Iris pigment epithelial cell (primary cell): ENCODE measurements at places on chromosomes 13 and 19.
A peak's percentile ranks its signal among the peaks of the same experiment; 100 is the strongest.

GRCh38 chr13:74040200-74040599 is 94.0 kb downstream of the KLF12 start:
- DNase-seq, result peak; percentile 31

GRCh38 chr13:109468123-109468522 is 318.3 kb downstream of the IRS2 start:
- DNase-seq, result no peak

GRCh38 chr19:18469069-18469846 is 31.3 kb upstream of the ISYNA1 start:
- DNase-seq, result peak; percentile 61

GRCh38 chr13:93758575-93758974 is 532.0 kb downstream of the GPC6 start:
- DNase-seq, result peak; percentile 51

DNA sequence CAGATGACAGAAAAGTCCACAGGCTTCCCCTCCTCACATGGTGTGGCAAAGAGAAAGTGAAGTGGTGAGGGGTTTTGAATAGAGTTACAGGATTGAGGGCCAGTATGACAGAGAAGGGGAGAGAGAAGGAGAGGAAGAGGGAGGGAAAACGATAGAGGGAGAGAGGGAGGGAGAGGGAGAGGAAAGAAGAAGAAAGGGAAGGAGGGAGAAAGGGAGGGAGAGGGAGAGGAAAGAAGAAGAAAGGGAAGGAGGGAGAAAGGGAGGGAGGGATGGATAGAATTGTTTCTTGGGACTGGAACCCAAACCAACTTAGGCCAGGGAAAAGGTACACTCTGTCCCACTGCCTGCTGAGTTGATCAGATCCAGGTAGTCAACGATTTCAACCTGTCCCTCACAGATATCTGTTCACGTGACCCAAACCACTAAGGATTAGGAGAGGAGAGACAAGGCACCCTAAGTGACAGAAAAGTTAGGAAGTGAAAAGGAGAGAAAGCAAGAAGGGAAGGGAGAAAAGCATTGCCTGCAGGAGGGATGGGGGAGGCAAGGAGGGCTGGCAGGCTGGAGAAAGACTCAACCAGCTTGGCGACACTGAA is 8.1 kb upstream of the IGFL3 start:
- no peak for DNase-seq

DNA sequence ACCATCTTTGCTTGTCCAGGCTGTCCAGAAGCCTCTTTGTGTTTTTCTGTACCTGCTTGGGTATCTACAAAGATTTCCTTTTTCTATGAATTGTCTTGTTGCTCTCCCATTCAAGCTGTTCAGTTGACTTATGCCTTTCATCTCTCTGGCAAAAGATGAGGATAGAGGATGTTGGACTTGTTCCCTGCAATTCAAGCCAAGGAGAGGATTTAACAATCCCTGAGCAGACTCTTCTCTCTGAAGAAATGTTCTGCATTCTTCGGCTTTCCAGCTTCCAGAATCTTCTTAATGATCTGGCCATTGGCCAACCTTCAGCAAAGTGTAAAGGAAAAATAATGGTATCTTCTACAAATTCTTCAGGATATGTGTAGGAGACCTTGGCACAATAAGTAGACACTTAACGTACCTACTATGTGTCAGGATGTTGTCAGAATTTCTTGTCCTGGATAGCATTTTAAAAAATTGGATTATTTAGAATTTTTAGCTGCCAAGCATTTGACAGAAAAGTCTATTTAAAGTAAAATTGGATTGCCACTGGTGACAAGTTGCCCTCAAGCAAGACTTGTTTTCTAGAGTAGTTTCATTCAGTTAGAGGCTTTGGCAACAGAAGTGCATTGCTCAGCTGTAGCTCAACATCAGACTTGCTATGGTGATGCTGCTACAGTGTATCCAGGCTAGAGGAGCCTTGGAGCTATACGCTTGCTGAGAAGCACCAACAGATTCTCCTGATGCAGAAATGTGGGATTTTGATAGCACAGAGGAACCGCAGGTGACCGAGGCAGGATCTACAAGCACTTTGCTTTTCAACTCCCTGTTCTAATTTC is 455.7 kb downstream of the SUCLA2 start:
- no peak for DNase-seq

- no peak for DNase-seq
These were observed 53.0 kb upstream of the CSNK1A1L start for GRCh38 chr13:37158481-37158880.

GRCh38 chr13:103009051-103009840 is 57.0 kb downstream of the SLC10A2 start:
- DNase-seq, result peak; percentile 60

- DNase-seq, result no peak
These were observed 103.9 kb downstream of the LMO7 start for GRCh38 chr13:75740031-75740430.

DNA sequence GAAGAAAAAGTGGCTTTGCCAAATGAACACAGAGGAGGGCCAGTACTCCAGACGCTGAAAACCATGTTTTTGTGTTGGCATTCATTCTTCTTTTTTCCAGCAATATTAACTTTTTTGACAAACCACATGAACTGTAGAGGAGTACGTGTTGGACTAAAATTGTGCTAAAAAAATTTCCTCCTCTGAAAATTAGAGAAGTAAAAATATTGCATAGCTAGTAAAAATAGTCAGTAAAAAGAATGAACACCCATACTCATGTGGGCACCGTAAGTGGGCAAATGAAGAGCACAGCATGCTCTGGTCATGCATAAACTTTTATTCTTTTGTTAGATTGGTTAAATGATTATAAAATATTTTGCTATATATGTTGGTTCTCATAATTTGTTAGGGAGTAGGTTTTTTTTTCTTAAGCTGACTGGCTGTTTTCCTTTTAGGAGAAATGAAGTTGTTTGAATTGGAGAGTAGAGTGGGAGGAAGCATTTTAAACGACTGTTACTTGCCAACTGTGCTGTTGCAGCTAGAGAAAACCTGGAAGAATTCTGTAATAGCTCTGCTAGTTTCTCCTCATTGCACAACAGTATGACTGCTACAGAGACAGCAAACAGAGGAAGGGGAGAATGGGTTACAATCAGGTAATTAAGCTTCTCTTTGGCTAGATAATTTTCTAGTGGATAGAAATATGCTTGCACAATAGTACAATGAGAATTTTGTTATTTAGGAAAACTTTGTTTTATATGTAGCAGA is 222.4 kb downstream of the KCTD12 start:
- peak; percentile 70 for DNase-seq

- DNase-seq, result no peak
These were observed 11.3 kb upstream of the ZBTB7A start for GRCh38 chr19:4077800-4078684.

DNA sequence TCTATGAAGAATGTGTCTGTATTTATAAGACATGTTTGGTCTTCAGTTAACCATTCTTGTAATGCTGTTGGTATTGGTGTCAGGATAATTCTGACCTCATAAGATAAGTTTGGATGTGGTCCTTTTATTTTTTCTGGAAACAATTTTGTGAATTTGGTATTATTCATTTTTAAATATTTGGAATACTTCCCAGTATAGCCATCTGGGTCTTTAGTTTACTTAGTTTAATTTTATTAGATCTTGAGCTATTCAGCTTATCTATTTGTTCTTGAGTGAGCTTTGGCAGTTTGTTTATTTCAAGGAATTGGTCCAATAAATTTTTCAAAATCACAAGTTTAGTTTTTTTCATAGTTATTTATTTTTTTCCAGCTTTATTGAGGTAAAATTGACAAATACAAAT is 335.4 kb upstream of the PCDH20 start:
- no peak for DNase-seq

GRCh38 chr19:57302727-57303401 is 17.4 kb upstream of the ZNF543 start:
- no peak for DNase-seq

DNA sequence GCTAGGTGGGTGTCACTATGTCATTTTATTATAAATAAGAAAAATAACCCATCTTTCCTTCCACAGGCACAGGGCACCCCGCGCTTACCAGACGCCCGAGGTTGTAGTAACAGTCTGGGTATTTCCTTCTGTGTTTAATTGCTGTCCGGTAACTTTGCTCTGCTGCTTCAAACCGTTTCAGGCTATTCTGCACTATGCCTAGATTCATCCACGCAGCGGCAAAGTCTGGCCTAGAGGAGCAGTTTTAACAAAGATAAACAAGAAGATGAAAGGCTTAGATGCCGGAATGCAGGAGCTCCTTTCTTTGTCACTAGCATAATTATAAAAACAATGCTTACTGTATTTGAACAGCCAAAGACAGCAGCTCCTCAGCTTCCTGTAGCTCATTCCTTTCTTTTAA is 36.9 kb upstream of the GGACT start:
- DNase-seq, result peak; percentile 34

DNA sequence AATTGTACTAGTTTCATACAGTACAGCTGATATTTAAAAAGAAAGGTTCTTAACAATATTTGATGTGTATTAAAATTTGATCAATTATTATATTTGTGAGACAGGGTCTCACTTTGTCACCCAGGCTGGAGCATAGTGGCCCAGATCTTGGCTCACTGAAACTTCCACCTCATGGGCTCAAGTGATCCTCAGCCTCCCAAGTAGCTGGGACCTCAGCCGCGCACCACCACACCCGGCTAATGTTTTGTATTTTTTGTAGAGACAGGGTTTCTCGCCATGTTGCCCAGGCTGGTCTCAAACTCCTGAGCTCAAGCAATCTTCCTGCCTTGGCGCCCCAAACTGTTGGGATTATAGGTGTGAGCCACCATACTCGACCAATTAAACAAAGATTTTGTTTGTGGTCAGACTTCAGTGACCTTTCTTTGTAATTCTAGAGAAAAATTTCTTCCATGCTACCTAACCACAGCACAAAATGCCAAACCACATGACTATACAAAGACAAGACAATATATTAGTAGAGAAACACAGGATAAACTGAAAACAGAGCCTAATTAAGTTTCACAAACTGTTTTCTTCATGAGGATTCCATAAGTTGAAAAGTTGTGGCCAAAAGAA is 59.6 kb downstream of the RBM26 start:
- no peak for DNase-seq

DNA sequence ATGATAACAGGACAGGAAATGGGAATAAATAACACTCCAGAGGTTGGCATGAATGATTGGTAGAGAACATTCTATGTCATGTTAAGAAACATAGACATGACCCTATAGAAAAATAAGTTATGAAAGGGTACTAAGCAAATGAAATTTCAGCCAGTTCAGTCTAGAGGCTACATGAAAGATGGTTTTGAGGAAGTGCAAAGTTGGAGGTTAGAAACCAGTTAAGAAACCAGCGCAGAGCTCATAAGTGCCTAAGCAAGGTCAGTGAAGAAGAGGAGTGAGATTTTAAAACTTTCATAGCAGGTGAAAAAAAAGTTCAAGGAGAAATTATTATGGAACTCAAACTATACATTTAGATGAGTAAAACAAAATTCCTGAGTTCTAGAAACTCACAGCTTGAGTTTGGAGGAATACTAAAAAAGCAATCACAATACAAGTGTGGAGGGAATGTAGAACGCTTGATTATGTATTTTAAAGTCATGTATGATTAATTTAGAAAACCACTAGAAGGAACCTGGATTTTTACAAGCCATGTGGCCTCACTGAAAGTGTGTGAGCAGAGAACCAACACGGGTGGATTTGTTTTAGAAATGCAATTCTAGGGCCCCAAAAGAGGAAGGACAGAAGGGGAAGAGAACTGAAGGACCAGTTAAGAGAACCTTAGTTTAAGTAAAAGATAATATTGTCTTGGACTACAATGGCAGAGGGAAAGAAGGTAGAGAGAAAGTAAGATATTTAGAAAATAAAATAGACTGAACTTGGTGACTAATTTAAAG is 162.4 kb downstream of the PCDH20 start:
- no peak for DNase-seq

GRCh38 chr13:44300895-44301638 is 72.6 kb upstream of the SERP2 start:
- DNase-seq, result peak; percentile 86

- peak; percentile 64 for DNase-seq
These were observed 15.1 kb downstream of the CC2D1A start for GRCh38 chr19:13920940-13921747.

- peak; percentile 93 for DNase-seq
These were observed 552 bp upstream of the GRWD1 start for GRCh38 chr19:48445256-48445605.

DNA sequence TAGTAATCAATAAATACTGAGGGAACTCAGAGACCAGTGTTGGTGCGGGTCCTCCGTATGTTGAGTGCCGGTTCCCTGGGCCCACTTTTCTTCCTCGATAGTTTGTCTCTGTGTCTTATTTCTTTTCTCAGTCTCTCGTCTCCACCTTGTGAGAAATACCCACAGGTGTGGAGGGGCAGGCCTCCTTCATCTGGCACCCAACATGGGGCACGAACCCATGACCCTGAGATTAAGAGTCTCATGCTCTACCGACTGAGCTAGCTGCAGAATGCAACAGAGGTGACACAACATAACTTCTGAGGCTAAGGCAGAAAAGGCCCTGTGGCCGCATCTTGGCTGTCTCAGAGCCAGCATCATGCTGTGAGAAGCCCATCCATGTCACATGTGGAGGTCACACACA is 5.3 kb upstream of the ZNF613 start:
- no peak for DNase-seq

- DNase-seq, result no peak
These were observed 10.9 kb downstream of the MIR17HG start for GRCh38 chr13:91358387-91358782.

DNA sequence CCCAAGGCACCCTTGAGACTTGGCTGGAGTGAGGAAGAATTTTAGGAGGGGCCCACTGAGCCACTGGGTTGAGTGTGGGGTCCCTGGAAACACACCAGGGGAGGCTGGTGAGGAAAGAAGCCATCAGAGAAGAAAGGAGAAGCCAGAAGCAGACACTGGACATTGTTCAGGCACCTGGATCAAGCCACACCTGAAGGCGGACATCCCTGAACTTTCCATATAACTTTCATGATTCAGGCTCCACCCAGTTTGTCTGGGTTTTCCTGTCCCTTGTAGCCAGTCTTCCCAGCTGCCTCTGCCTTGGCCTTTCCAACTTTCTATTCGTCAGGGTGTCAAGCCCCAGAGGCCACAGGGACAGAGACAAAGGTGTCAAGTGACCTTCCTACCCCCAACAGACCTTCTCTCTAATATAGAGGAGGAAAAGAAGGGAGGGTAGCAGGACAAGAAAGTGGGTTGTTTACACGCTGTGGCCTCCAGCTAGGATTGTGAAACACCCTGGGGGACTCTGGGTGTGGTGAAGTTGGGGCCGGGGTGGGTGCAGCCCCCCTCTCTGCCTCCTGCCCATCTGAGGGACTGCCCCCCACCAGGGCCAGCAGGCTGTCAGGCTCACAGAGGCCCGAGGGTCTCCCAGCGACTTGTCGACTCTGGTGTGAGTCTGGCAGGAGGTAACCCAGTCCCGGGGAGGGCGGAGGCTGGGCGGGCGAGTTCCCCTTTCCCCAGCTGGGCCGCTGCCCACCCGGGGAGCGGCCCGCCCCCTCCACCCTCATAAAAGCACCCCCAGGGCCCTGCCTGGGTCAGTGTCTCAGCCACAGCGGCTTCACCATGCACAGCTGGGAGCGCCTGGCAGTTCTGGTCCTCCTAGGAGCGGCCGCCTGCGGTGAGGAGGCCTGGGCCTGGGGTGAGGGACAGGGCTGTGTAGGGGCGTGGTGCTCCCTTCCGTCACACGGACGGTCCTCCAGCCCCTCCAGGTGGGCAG is at the start of gene CFD:
CFD (plus strand) TSS at position 797 of the 976 bp plus-strand sequence; CDS start at position 823, 26 bp downstream.
- DNase-seq, result no peak
